ENCODE measurements at places on chromosomes 7 and 10.

- DNase-seq: no peak
Observed at GRCh38 chr7:106623853-106624252, 37.1 kb downstream of the CCDC71L start.

GRCh38 chr10:69973678-69974077 is 79.0 kb upstream of the MACROH2A2 start:
- no peak for DNase-seq

GRCh38 chr10:36720895-36721294 is 404.5 kb upstream of the ANKRD30A start:
- DNase-seq: no peak

DNA sequence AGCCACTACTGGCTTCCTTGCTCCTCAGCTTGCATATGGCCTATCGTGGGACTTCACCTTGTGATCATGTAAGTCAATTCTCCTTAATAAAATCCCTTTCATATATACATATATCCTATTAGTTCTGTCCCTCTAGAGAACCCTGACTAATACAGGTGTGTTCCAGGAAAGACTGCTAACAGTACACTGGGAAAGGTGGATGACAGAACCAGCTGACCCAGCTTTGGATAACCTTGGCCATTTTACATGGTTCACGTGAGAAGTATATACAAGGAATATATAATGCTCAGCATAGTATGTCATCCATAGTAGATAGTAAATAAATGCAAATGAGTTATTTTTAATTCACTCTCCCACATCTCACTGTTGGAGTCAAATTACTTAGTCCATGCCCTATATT is 1003.5 kb downstream of the SORCS3 start:
- no peak for DNase-seq

- no peak for DNase-seq
Observed at GRCh38 chr7:94949532-94949931, 42.1 kb downstream of the PPP1R9A start.

- no peak for DNase-seq
Observed at GRCh38 chr10:90373911-90374310, 483.9 kb downstream of the HTR7 start.

DNA sequence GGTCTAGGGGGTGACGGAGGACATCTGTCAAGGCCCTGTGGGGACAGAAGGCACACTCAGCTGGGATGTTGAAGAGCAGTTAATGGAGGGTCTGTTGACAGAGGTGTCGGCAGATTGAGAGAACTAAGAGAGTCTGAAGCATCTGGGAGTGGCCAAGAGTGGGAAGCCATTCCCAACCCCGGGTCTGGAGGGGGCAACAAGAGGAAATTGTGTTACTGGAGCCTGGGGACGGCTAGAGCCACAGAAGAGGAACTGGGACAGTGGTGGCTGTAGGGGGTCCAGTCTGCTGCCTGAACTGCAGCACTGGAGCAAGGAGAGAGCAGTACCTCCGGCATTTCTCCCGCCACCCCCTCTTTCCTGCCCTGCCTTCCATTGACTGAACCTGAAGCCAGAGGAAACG is 136.6 kb downstream of the CHN2 start:
- DNase-seq: peak; percentile 86

DNA sequence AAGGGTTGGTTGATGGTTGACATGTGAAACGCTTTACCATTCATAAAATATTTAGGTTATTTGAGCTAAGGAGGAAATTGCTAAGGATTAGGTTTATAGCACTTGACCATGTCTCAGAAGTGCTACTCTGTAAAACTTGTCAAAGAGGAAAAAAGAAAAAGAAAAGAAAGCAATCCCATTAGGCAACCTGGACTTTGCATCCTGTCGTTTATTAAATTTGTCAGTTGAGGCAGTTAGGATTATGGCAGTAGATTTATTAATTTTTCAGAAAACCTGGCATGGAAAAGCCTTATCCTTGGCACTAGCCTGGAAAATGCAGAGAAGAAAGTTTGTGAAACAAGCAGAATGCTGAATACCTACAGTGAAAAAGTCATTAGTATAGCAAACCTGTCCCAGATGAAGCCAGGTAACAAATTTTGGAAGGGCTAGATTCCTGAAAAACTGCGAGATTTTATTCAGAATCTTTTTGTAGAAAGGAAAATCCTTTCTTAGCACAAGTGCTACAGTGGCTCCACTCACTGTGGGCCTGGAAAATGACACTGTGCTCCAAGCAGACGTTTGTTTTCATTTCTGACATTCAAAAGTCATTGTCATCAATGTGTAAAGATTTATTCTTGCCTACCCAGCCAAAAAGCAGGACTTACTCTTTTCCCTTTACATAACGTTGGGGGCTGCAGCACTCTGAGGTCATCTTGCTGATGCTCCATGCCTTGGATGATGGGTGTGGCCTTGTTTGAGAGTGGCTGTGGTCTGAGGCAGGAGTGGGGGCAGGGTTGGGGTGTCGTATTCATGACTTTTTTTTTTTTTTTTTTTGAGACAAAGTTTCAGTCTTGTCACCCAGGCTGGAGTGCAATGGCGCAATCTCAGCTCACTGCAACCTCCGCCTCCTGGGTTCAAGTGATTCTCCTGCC is 664.9 kb downstream of the SUGCT start:
- no peak for DNase-seq

DNA sequence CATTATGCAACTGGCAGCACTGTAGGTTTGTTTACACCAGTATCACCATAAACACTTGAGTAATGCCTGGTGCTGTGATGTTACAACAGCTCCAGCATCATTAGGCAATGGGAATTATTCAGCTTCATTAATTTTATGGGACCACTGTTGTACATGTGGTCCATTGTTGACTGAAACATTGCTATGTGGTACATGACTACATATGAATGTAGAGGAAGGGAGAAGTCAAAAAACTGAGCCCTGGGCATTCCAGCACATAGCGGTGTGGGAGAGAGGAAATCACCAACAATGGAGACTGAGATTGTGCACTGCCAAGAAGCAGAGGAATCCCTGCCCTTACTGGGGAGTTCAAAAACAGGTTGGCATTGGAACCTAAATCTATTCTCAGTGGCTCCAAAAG is 89.0 kb downstream of the TRIM24 start:
- no peak for DNase-seq

GRCh38 chr7:14841869-14842268 is 60.7 kb downstream of the DGKB start:
- no peak for DNase-seq

DNA sequence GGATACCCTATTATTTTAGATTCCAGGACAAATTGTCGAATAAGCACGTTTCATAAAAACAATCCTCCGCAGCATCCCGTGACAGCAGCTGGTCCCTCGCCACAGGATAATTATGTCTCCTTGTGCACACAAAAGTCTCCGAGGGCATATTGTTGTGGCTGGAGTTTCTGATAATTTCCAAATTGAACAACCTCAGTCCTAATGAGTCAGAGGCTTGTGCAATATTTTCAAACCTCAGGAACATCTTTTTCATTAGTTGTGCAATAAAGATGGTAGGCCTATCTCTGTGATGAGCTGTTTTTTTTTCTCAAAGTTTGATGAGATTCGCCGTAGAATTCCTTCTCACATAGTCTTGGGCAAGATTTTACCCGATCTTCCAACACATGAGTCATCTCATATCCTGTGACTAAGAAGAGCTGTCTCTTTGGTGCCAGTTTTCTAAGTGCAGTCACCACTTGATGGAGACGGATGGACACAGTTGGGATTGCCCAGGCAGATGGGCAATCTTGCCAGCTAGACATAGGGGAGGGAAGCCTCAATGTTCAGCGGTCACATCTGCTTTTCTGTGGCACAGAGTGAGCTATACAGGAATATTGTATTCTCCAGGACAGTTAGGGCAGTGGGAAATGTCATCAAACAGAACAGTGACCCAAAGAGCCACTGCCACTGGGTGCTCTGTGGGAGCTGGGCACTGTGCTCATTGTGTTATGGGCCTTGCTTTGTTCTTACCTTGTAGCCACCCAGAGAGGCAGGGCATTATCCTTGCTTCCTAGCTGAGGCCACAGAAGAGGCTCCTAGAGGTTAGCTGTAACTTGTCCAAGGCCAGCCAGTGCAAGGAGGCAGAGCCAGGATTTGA is 7.8 kb downstream of the HTRA1 start:
- DNase-seq: no peak

GRCh38 chr7:50217821-50218281 is 86.7 kb upstream of the IKZF1 start:
- DNase-seq: no peak
